Hepatocyte (in vitro differentiated cells): ENCODE measurements at places on chromosomes 11 and 22.

DNA sequence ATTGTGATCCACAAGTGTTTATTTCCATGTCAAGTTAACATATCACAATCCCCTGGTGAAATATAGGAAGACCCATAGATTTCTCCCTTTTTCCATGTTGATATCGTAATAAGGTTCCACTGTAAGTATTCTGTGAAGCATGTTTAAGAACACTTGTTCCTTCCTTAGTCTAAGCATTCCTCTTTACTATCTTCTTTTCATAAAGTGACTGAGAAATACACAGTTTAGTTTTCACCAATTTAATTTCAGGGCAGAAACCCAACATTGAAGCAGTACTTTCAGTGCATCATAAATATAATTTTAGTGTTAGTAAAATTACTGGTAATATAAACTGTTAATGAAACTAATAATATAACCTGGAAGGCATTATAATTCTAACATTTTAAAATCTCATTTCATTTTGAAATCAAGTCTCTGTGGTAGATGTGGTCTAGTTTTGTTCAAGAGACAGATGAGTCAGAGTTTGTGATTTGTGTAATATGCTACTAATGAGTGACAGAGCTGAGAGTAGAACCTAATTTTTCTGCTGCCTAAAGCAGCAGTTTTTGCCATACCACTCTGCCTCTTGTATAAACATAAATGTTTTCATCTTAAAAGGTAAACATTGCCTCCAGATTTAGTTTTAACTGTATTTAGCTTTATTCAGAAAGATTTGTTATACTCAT lies 79.4 kb downstream of the ATM start:
- DNase-seq: no peak

- peak; percentile 93 for DNase-seq
These were observed 79.6 kb downstream of the ME3 start for GRCh38 chr11:86592659-86593451.

DNA sequence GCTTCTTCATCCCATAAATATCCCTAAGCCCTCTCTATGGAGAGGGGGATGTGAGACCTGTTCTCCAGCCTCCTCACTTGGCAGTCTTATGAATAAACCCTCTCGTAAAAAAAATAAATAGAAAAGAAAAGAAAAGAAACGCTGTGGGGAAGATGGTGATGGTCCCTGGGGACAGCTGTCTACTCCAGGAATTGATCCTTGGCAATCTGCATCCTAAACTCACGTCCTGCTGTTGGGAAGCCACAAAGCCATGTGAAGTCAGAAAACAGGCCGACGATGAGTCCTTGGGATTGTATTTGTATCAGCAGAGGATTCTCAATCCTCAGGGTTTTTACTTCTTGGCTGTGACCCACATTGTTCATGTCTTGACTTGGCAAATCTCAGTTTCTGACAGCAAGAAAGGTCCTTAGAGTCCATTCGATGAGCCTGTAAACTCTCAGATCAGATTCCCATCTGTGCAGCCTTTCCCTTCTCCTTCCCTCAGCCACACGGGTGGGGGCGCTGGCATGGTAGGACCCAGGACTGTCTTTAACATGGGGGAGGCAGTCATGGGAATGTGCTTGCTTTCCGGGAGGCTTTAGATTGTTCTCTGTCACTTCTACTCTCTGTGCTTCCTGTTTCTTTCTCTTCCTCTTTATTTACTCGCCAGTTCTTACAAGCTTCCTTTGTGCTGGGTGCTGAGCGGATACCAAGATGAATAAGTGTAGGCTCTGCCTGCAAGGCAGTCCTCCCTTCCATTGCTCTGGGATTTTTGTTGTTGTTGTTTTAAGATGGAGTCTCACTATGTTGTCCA lies 24.9 kb downstream of the TCP11L1 start:
- DNase-seq: no peak

DNA sequence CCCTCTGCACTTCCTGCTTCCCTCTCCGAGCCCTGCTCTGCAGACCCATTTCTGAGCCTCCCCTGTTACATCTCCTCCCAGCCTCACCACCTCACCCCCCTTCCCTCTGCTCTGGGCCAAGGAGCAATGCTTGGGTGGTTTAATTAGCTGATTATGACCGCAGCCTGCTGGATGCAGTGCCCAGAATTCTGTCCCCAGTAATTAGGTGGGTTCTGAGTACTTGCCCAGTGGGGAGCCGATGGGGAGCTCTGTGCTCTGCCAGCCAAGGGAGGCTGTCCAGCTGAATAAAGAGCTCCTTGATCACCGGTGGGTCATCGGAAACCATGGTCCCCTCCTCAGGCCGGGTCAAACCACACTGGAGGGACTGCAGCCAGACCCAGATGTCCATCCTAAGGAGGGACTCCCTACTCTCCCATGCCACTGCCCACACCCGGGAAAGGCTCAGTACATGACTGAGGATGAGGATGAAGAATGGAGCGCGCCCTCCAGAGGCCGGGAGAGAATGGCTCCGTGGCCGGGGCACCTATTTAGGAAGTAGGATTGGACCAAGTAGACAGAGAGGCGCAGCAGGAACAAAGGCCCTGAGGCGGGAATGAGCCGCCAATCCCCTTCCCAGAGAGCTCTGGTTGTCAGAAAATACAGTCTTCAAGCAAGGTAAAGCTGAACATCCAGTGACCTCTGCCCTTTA lies 9.1 kb downstream of the ARRB1 start:
- no peak for DNase-seq

DNA sequence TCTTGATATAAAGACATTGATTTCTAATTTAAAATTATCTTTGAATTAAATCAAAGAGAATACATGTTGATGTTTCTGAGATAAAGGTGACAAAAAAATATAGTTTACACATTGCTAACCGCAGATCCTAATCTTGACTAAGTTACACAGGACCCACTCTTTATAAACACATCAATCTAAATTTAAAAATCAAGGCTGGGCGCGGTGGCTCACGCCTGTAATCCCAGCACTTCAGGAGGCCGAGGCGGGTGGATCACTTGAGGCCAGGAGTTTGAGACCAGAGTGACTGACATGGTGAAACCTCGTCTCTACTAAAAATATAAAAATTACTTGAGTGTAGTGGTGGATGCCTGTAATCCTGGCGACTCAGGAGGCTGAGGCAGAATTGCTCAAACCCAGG lies 1.9 kb downstream of the ARFGAP3 start:
- no peak for DNase-seq

DNA sequence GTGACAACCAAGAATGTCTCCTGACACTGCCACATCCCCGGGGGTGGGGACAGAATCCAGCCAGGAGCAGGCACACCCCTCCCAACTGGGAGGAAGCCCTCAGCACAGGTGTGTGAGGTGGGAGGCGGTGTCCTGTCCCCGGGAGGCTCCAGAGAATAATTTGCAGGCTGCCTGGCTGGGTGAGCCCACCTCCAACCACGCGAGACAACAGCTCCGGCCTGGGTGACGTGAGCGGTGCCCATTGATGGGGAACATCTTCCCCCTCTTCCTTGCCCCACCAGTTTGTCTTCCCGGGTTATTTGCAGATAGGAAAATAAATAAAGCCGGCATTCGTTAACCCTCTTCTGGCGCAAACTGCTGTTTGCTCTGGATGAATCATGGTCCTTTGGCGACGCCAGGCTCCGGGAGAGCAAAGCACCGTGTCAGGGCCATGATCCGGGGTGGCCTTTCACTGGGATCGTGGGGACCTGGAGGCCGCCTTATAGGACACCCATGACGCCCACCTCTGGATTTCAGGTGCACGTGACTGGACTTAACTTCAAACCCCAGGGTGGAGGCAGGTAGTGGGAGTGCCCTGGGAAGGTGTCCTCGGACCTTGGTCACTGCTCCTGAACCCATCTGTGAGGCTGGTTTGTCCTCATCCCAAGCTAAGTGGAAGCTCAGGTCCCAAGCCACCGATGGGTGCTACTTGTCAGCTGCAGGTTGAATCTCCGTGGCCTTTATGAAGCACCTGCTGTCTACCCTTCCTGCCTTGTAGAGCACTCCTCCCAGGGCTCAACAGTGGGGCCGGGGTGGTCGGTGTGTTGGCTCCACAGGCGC lies 13.9 kb downstream of the CCND1 start:
- peak; percentile 65 for DNase-seq
